ENCODE measurements at places on chromosomes 3 and 15. TPM values are rescaled to one million over a fixed set of nuclear protein-coding genes. Genes with fewer than 3 reads are reported as not detected.

Gene DAZL
- total RNA-seq = not detected

Gene PLOD2
- 109 TPM for total RNA-seq

Gene MINAR1
- total RNA-seq = 0.91 TPM

Gene MRPL3
- total RNA-seq = 52.5 TPM

Gene IGSF11
- 0.75 TPM for total RNA-seq

Gene TUBGCP5
- total RNA-seq = 19.8 TPM

Gene SPG21
- total RNA-seq = 58.0 TPM

Gene CFAP100
- not detected for total RNA-seq

Gene ACTRT3
- 1.6 TPM for total RNA-seq

Gene GASK1A
- 12.2 TPM for total RNA-seq

All from aorta (tissue), 5 donors.